AG09319 (cell line): ENCODE measurements at places on chromosomes 7 and 10.

GRCh38 chr7:27156916-27157701 is 634 bp upstream of the HOXA7 start:
- DNase-seq = no peak

DNA sequence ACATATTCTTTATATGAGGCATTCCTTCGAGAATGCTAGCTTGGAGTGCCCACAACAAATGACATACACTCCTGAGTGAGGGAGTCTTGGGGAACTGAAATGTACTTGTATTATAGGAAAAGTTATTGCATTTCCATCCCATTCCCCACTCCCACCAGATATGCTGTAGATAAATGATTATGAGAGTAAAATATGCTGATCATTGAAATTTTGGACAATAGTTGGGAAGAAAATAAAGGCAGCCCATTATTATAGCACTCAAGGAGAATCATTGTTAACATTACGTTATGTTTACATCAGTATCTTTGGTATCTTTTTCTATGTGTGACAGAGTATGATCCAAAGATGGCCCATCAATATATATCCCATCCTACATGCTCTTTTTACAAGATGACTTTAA is 194.4 kb downstream of the GATA3 start:
- no peak for DNase-seq

GRCh38 chr10:48804740-48805182 is 120.1 kb downstream of the WDFY4 start:
- no peak for DNase-seq

DNA sequence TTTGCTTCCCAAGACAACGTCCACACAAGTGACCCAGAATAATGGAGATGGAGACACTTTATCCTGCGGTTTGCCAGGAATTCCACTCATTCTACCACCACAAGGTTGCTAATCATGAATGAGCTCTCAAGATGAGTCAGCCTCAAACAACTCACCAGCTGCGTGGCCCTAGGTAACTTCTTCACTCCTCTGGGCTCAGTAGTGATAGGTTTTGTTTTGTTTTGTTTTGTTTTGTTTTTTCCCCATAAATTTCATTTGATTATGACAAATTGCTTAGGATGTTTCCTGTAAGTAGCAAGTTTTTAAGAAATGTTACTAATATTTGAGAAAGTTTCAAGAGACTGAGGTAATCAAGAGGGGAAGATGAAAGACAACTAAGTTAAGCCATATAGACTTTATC is 286.8 kb downstream of the PARD3 start:
- DNase-seq = peak; percentile 54

- no peak for DNase-seq
Observed at GRCh38 chr10:132972149-132972985, 30.0 kb upstream of the CFAP46 start.

DNA sequence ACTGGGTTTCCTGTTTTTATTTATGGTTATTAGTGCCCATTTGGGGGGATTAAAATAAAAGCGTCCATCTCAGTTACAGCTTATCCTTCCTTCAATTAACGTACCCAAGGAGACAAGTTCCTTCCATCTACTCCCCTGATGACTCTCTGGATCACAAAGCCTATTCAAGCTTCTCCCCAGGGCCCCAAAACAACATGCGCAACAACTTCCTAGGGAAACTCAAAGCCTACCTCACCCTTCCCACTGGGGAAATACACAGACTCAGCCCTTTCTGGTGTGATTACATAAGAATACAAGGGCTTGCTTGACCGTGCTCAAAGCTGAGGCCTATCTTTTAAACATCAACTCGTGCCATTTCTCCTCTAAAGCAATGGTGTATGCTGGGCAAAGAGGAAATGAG is 112.4 kb downstream of the CDK6 start:
- DNase-seq = no peak

DNA sequence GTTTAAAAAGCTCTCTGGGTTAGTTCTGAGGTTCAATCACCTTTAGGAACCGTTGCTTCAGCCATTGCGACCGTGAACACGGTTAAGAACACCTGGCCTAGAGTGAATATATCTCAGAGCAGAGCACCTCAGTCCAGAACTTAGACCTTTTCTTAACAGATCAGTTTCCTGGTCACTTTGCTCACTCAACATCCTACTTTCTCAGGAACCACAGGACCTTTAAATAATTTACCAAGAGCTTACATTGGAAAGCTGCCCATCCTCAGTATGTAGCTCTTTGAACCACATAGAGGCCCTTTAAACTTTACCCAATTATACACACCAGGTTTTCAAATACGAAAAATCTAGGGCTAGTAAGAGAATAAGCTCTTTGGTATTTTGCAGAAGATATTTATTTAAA is 153.2 kb downstream of the NRBF2 start:
- DNase-seq = no peak

- DNase-seq = no peak
Observed at GRCh38 chr10:17213646-17214349, 12.3 kb upstream of the TRDMT1 start.

- no peak for DNase-seq
Observed at GRCh38 chr10:90887555-90887954, 15.8 kb downstream of the RPP30 start.
